Stimulated activated CD8-positive, alpha-beta memory T cell treated with anti-CD3 and anti-CD28 coated beads, Interleukin-2, amount 100 ng/mL, for 48 hours (primary cell): ENCODE measurements at places on chromosomes 5 and 9.

- DNase-seq, result no peak
Measured at GRCh38 chr9:36949466-36949865, 84.6 kb downstream of the PAX5 start.

GRCh38 chr9:125758986-125759763 is 12.0 kb downstream of the PBX3 start:
- no peak for DNase-seq

DNA sequence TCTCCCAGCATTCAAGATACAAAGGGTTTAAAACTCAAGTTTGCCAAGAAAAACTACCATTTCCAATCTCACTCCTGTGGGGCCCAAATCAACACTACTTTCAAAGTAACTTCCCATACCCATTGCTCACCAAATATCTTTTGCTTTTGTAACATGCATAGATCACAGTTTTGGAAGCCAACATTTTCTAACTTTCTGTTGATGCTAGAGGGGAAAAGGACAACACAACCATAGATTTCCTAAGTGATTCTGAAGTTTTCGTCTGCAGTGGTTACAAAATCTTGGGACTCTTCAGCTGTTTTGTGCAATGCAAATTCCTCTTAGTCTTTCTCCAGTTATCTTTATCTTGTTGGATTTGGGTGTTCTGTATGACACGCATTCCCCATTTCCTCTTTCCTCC is 94.1 kb upstream of the PAPPA start:
- DNase-seq, result no peak

- DNase-seq, result no peak
Measured at GRCh38 chr9:78821126-78821822, 524.3 kb downstream of the PSAT1 start.

DNA sequence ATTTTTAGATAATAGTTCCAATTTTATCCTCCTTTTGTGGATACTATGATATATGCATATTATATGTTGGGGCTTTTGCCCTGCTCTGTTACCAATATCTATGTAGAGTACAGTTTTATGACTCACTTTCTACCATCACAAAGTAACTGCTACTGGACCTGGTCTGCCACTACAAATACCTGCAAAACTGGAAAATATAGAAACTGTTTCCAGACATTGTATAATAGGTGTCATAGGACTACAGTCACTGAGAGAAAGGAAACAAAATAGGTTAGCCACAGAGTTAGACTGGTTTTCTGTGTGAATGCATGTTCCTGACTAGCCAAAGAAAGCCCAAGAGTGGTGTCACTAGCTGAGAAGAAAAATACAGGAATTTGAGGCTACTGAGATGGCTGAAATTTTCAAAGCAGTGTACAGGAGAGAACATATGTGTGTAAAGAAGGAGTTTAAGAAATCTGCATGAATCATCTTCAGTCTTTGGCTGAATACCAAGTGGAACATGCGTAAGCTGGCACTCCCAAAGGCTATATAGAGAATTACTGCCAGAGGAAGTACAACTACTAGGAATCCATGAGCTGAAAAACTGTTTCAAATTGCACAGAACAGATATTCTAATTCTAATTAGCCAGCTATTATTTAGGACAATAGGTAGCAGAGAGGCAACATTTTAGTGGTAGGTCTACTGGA is 29.0 kb upstream of the FAM174A start:
- no peak for DNase-seq

DNA sequence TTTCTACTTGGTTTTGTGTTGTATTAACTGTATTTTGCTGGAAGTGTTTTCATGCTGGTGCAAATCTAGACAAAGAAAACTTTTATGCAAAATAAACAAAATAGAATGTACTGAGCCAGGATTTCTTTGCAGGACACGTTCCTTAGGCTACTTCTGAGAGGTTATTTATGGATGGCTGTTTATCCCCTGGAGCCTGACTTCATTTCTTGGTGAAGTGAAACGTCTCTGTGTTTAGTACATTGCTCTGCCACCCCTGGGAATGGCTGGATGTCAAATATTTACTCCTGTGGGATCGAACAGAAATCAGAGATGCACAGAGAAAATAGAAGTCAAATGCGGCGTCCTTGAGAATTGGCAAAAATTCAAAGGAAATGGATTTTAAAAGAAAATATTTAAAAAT is 327.1 kb upstream of the MPDZ start:
- DNase-seq, result no peak

GRCh38 chr5:1725641-1726468 is 73.8 kb downstream of the MRPL36 start:
- DNase-seq, result no peak

GRCh38 chr9:85981369-85981768 is 40.4 kb downstream of the NAA35 start:
- no peak for DNase-seq

- DNase-seq, result no peak
Measured at GRCh38 chr9:108615152-108615551, 240.6 kb downstream of the ACTL7B start.

DNA sequence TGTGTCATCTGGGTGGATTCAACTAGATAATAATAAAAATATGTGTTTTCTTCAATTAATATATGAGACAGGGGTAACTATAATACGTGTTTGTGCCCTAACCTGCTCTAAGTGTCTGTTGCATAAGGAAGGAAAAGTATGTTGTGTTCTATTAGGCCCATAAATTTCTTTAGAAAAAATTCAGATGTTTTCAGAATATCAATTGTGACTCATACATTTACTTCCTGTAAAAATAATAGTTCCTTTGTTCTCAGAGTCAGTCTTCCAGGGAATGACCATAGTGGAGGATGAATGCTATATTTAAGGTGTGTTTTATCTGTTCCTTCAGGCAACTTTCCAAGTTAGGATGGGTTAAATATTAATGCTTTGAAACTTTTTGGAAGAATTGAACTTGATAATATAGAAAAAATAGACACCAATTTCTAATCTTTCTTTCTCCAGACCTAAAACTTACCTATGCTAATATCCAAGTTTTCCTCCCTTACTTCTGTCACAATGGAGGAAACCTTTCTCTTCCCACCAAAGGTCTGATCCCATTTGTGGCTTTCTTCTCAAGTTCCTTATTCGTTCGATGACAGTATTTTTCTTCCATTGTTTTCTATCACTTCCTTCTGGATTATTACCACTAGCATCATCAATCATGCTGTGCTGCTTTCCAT is 49.9 kb downstream of the ISL1 start:
- no peak for DNase-seq

DNA sequence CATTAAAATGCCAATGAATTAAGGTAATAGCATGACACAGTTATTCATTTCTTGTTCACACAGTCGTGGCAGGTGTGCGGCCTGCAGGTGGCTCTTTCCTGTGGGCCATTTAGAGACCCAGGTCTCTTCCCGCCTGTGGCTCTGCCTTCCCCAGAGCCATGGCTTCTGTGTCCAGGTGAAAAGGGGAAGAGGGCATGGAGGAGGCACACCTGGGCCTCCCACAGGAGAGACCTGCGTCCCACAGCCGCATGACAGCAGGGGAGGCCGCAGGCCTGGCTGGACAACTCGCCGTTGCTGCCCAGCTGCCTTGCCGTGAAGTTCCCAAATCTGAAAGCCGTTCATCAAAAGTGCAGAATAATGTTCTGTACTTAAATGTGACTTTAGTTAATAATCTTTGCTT is 14.4 kb upstream of the PLEKHG4B start:
- no peak for DNase-seq

DNA sequence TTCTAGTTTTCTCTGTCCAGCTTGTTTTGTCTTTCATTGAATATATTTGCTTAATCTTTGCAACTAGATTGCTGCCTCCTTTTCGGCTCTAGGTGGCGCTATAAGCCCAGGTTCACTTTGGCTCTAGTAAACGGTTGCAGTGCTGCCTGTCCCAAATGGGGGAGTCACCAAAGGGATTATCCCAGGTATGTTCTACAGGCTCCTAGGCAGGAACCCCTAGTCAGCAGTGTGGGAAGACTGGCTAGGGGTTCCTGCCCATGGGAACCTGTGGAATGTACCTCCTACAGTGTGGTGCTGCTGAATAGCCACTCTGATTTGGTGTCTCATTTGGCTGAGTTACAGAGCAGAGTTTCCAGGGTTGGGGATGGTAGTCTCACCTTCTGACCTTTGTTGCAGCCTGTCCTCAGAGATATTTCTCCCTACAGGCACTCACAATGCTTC is 85.2 kb downstream of the ARSB start:
- DNase-seq, result no peak

- no peak for DNase-seq
Measured at GRCh38 chr9:27485158-27485557, 38.9 kb upstream of the IFNK start.

GRCh38 chr9:121778252-121779225 is 127.1 kb downstream of the DAB2IP start:
- no peak for DNase-seq

DNA sequence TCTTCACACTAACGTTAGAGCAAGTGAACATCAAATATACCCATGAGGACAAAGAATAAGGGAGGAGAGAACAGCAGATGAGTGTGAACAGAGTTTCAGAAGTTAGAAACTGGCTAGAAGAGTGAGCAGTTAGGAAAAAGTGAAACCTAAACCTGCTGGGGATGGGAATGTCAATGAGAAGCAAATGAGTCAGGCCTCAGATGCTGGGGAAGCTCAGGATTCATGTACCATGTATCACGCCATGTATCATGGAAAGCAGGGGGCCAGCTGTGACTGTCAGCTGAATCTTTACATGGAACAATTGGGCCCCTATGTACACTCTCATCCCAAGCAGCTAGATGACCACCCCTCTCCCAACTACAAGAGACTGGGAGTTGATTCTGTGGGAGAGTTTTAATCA is 16.2 kb downstream of the GDF9 start:
- no peak for DNase-seq

DNA sequence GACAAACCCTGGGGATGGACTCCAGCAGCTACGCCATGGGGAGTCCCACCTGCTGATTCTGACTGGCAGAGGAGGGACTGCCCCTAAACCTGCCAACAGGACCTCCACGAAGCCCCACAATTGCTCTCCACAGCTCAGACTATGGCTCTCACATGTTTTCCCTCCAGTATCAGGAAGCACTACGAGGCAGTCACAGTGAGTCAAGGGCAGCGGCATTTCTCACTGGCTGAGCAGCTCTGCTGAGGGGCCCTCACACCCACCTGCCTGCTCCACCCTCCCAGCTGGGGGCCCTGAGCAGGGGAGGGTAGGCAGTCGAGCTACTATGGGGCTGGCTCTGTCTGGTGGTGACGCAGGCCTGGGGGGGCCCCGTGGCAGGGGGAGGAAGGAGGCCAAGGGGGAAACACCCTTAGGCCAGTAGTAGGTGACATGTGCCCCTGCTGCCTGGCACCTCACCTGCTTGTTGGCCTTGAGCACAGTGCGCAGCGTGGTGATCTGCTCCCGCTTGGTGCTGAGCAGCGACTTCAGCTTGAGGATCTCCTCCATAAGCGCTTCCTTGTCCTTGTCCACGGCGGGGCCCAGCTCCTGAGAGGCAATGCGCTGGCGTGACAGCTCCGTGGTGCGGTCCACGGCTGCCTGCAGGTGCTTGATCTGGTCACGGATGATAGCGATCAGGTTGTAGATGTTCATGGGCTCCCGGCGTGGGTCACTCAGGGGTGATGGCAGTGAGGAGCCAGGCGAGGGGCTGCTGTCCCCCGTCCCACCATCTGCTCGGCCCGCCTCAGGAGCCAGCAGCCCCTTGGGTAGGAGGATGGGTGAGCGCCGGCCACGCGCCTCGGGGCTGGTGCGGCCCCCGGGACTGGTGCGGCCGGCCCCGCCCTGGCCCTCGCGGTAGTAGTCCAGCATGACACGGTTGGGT is 46.3 kb downstream of the BICD2 start:
- no peak for DNase-seq

DNA sequence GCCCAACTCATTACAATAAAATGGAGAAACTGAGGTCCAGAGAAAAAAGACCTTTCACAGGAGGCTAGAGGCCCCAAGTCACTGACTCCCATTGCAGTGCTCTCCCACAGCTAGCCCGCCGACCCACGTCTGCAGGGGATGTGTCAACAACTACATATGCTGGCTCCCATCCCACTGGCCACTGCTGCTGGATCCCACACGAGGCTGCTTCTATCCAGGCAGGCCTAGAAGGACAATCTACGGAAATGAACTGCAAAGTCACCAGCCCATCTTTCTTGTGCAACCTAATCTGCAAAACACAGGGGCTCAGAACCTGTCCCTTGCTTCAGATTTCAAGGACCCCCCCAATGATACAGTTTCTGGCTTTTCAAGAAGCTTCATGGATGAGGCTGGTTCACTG is 24.0 kb downstream of the RAPGEF1 start:
- DNase-seq, result no peak

DNA sequence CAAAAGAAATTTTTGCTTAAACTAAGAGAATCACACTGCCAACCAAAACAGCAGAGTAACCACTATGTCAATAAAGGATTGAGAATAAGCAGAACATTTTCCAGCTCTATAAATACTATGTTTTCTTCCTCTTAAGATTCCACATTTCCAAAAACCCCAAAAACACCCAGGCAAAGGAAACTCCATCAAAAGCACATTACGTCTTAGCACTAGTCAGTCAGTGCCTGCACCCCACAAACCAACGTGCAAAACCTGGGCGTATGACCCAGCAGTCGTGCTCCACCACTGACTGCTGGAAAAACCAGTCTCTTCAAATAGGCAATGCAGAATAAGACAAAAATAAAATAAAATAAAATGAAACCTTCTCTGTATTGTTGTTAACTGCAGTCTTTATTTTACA is 85.3 kb downstream of the GNAQ start:
- no peak for DNase-seq

DNA sequence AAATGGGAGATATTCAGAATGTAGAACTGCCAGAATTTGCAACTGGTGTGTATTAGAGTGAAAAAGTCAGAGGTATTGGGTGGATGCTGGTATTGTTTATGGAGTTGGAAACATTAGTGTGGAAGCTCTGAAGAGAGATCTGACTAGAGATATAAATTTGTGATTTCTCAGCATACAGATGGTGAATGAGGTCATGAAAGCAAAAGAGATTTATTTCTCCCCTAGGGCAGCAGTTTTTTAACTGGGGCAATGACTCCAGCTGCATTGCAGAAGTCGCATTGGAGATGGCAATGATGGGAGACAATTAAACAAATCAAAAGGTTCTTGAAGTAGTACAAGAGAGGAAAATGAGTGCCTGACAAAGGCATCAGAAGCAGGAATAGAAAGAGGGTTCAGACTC is 64.9 kb downstream of the CETN3 start:
- DNase-seq, result no peak

DNA sequence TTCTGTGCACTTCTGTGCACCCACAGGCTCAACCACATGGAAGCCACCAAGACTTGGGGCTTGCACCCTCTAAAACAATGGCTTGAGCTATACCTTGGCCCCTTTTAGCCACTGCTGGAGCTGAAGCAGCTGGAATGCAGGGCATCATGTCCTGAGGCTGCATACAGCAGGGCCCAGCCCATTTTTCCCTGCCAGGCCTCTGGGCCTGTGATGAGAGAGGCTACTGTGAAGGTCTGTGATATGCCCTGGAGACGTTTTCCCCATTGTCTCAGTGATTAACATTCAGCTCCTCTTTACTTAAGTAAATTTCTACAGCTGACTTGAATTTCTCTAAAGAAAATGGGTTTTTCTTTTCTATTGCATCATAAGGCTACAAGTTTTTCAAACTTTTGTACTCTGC is 134.0 kb upstream of the EGFLAM start:
- DNase-seq, result no peak
